ENCODE measurements at places on chromosomes 4 and X.

DNA sequence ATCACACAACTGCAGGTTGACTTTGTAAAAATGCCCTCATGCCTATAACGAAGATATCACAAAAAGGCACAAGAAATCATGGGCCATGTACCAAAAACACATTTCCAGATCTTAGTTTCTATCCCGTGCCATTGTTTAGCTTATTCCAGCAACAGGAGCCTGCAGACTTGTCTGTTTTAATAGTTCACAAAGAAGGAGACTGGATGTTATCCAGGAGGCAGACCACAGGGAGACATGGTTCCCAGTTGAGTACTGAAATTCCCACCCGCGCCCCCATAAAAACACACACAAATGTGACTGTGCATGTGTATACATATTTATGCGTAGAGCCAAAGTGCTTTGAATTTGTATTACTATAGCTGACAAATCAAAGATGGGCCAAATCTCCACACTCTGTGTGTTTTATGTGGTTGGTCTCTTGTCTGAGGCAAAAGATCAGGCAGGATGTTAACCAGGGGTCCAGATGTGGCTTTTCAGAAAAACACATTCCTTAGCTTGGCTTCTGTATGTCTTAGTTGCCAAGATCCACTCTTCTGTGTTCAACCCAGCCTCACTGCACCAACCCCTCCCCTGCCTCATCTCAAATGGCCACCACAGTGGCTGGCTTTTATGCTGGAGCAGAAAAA is 469.2 kb upstream of the DIPK2B start:
- DNase-seq = no peak

DNA sequence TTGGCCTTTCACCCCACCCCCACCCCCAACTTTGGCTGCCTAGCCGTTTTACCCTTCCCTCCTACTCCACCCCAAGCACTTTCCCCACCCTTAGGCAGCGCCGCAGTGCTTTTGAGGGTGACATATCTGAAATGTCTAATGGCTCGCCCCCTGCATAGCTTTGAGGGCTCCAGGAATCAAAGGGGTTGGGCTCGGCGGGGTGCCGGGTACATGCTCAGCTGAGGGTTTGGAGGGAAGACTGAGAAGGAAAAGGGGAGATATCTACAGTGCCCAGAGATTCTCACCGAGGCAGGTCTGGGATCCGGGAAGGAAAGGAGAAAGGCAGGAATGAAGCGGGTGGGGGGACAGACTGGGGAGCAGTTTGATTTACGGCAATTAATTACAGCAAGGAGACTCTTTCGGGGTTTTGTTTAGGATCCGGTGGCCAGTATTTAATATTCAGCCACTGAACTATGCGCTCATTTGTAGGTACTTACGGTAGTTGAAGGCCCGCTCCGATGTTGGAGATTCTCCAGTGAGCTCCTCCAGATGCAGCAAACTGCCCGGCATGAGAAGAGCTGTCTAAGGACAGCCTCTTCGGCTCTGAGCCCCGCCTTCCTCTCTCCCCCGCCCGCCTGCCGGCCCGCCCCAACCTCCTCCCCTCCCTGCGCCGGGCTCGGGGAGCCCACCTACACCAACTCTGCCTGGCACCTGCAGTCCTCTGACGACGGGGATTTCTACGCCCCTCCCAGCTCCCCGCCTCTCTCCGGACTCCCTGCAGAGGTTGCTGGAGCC is at the start of gene IGSF1:
TSS of gene IGSF1 (minus strand) at position 569 of the 774 bp plus-strand sequence. CDS start 2,632 bp downstream, outside the sequence.
- no peak for DNase-seq

- no peak for DNase-seq
These were observed 250.7 kb upstream of the GATB start for GRCh38 chr4:152011469-152011868.

GRCh38 chrX:12617241-12617640 is 174.0 kb upstream of the PRPS2 start:
- DNase-seq = no peak

DNA sequence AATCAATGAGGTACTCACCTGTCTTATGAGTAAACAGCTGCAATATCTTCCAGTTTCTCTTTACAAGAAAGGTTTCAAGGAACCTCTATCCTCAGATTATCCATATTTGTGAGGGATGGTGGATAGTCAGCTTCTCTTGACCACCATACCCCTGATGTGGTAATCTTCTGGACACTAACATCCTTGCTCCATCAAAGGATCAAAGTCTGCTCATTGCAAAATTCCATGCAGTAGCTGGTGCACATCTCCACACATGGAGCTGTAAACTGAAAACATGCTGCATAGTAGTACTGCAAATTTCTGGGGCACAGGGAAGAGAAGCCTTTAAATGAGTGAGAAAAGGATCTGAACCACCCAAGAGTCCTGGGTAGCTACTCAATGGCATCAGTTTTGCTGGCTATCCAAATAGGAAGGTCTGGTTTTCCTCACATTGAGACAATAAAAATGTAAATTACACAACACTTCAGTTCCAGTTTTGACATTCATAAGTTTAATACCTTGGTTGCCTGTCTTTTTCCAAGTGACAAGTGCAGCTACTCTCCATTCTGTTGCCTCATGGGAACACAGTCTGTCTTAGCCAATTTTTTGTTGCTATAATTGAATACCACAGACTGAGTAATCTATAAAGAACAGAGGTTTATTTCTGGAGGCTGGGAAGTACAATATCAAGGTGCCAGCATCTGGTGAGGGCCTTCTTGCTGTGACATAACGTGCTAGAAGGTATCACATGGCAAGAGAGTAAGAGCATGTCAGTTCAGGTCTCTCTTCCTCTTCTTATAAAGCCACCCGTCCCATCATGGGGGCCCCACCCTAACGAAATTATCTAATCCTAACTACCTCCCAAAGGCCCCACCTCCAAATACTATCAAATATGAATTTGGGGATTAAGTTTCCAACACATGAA is 34.4 kb upstream of the ARHGEF6 start:
- DNase-seq = no peak

DNA sequence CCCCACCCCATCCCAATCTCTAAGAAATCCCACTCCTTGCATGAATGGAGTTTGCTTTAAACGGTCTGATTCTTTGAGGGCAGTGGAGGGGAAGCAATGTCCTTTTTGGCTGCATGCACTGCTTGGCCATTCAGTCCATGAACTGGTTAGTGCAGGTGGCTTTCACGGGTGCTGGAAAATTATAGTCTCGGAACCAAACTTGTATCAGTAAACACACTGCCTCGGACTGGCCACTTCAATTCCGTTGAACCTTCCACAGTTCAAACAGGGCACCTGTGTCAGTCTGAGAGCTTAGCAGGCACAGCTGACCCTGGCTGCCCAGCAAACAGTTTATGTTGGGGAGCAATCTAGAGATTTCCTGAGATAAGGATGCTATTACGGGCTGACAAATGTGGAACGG is 255.6 kb downstream of the DHX15 start:
- DNase-seq = no peak

GRCh38 chrX:41250867-41251266 is 83.1 kb upstream of the DDX3X start:
- no peak for DNase-seq

- DNase-seq = no peak
These were observed 130.0 kb upstream of the MAOA start for GRCh38 chrX:43525901-43526610.

GRCh38 chrX:37580080-37580479 is 8.6 kb downstream of the LANCL3 start:
- no peak for DNase-seq

Data from foreskin melanocyte (primary cell).